COR-L47 (cell line): ENCODE measurements at places on chromosomes 1 and 21.

- peak; percentile 11 for DNase-seq
Observed at GRCh38 chr1:198892065-198892464, 253.2 kb downstream of the PTPRC start.

- DNase-seq, result no peak
Observed at GRCh38 chr21:42059721-42060120, 11.4 kb upstream of the UMODL1 start.

GRCh38 chr1:167003711-167004110, 14.6 kb downstream of the MAEL start:
- DNase-seq, result no peak

- DNase-seq, result no peak
Observed at GRCh38 chr1:214116258-214116657, 128.5 kb downstream of the PROX1 start.

- DNase-seq, result no peak
Observed at GRCh38 chr1:28160782-28161266, 15.7 kb downstream of the PTAFR start.
